ENCODE measurements at places on chromosomes 4 and X. TPM values are rescaled to one million over a fixed set of nuclear protein-coding genes. Genes with fewer than 3 reads are reported as not detected.

- DNase-seq = no peak
Measured at GRCh38 chrX:24369816-24370215, 9.4 kb downstream of the SUPT20HL1 start.

Gene PRSS12
- not detected for polyA plus RNA-seq

- DNase-seq = no peak
Measured at GRCh38 chr4:148735432-148736155, 293.4 kb upstream of the NR3C2 start.

- DNase-seq = no peak
Measured at GRCh38 chrX:17930850-17931249, 69.8 kb upstream of the RAI2 start.

Gene TAF7L
- not detected for polyA plus RNA-seq

DNA sequence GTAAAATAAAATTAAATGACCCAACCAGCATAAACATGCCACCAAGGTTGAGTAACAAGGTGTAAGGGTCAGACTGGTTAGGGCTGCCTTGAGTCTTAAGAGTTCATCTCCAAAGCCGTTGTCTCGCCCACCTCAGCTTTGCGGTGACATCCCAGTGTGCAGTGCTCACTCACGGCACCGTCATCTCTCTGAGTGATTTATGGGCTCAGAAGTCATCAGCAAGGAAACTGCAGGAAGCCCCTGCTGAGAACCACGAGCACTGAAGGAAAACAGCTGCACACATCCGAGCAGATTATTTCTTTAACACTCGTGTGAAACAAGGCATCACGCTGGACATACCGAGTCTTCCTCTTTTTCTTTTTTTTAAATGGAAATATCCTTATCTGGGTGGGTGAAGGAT is 411.1 kb downstream of the TRIML1 start:
- DNase-seq = no peak

DNA sequence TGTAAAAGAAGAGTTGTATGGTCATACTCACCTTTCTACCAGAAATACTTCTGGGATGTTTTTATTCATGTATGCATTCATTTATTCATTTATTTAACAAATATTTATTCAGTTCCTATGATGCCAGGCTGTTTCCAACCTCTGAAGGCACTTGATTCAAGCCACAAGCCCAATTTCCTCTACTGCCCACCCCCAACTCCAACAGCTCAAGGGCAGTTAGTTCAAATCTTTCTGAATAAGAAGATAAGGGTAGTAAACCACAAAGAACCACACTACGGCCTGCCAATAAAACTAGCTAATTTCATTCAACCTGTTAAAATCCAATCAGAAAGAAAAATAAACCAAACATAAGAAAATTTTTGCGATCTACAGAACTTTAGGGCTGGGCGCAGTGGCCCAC is 31.2 kb downstream of the LRBA start:
- DNase-seq = no peak

GRCh38 chr4:178595500-178596138 is 1153.4 kb upstream of the AGA start:
- no peak for DNase-seq

DNA sequence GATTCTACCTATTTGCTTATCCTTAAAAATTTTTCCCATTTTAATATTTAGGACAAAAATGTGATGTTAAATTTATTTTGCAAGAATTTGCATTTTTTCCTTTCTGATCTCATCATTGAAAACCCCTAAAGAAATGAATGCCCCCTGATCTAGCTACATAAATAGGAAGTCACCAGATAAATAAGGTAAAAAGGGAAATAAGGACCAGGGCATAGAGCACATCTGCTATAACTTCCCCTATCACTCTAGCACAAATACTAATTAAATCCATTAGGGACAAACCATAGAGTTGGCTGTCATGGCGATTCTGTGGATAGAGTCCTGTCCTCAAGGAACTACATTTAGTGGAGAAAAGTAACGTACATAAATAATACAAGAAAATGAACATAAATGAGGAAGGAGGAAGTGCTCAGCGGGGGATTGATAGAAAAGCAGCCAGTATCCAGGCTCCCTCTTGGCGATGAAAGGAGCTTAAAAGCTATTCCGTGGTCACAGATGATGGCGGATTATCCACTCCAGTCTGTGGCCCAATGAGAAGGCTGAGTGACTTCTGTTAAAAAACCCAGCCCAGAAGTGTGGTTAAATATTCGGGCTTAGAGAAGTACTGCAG is 76.9 kb upstream of the RPL34 start:
- no peak for DNase-seq

GRCh38 chr4:43286137-43286536 is 393.6 kb downstream of the GRXCR1 start:
- DNase-seq = no peak

DNA sequence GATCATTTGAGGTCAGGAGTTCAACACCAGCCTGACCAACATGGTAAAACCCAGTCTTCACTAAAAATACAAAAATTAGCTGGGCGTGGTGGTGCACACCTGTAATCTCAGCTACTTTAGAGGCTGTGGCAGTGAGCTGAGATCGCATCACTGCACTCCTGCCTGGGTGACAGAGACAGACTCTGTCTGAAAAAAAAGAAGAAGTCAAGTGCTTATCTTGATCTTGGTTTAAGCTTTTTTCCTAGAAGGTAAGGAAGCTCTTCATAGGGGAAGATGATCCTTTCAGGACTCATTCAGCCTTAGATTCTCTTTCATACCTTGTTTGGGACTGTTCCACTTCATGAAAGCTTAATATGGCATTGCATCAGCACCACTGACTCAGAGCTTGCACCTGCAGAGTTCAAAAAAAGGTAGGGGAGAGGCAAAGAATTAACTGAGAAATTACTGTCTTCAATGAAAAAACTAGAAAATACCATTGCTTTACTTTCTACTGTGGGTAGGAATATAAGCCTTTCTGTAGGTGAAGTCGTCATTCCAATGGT is 70.8 kb upstream of the EPGN start:
- no peak for DNase-seq

Gene RGN
- not detected for polyA plus RNA-seq

- DNase-seq = no peak
Measured at GRCh38 chrX:2316534-2316933, 184.2 kb downstream of the DHRSX start.

DNA sequence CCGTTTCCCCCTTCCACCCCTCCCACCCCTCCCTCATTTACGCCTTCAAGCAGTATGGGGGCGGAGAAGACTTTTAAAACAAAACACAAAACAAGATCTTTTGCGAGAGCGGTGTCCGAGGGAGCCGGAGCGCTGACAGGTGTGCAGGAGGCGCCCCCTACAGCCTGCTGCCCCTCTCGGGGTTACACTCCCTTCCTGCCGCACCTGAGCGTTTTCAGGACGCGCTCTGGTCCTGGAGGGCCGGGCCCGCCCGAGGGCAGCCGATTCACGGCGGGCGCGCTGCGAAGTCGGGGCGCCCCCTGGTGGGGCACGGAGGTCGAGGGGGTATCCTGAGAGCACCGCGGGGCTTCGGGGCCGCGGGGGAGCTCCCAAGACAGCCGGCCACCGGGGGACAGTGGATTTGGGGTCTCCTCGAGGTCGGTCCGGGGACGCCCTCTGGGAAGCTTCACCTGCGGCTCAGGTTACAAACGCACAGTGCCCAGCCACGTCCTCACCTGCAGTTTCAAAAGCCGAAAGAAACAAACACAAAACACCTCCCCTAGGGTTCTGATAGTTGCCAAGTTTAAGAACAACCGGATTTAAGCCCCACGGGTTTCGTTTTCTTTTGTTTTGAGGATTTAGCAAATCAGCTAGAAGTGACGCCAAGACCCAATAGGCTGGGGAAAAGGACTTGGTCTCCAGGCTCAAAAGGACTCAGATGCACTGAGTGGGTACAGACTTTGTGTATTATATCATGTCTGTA is 8.0 kb upstream of the NEUROG2 start:
- peak; percentile 64 for DNase-seq

DNA sequence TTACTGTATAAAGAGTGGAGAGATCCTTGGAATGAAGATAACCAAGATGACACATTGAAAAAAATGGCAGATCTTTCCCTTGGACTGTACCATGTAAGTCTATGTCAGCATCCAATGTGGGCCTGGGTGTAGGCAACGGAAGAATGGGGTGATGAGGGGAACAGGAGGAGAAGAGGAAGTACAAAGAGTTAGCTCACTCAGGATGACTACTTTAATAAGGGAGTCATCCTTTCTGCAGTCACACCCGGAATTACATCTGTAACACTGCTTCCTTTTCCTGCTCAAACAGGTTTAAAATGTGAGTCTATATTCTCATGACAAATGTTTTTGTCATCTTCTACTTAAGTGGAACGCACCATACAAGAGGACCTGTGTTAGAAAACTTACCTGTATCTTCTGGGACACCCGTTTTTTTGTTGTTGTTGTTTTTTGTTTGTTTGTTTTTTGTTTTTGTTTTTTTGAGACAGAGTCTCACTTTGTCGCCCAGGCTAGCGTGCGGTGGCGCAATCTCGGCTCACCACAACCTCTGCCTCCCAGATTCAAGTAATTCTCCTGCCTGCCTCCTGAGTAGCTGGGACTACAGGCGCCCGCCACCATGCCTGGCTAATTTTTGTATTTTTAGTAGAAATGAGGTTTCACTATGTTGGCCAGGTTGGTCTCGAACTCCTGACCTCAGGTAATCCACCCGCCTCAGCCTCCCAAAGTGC is 18.0 kb downstream of the HPSE start:
- DNase-seq = no peak

DNA sequence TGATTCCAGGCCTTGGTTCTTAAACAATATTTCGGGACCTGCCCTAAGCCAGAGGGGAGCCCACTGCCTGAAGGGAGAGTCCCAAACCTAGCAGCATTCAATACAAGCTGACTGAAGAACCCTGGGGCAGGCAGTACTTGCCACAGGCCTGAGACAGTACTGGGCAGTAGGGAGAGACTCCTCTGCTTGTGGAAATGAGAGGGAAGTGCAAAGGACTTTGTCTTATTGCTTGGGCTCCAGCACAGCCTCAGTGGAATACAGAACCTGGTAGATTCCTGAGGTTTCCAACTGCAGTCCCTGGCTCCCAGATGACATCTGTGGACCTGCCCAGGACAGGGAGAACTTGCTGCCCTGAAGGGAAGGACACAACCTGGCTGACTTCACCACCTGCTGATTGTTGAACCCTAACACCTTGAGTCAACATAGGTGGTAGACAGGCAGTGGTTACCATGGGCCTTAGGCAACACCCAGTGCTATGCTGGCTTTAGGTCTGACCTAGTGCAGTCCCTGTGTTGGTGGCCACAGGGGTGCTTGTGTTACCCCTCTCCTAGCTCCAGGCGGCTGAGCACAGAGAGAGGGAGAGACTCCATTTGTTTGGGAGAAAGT is 20.3 kb upstream of the ABCG2 start:
- no peak for DNase-seq

DNA sequence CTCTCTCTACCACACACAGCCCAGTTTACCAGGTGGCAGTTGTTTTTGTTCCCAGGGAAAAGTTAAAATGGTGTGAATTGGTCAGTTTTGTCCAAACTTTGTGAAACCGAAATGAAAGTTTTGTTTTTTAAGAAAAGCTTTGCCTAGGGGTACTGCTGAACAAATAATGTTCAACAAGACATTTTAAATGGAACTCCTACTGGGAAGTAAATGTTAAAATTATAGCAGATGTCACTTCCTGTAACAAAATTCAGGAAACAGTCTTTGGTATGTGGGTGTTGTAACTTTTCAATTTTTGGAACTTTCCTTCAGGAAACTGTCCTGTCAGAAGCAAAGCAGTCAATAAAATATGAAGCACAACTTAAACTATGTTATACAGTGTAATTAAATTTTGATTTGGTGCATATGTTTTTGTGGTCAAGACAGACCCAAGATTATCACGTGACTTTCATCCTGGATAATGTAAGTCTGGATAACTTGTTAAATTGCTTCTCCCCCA is 79.5 kb downstream of the AFF1 start:
- no peak for DNase-seq
